Activated CD8-positive, alpha-beta memory T cell treated with anti-CD3 and anti-CD28 coated beads for 1 hour (primary cell): ENCODE measurements at places on chromosomes 3 and 15.

DNA sequence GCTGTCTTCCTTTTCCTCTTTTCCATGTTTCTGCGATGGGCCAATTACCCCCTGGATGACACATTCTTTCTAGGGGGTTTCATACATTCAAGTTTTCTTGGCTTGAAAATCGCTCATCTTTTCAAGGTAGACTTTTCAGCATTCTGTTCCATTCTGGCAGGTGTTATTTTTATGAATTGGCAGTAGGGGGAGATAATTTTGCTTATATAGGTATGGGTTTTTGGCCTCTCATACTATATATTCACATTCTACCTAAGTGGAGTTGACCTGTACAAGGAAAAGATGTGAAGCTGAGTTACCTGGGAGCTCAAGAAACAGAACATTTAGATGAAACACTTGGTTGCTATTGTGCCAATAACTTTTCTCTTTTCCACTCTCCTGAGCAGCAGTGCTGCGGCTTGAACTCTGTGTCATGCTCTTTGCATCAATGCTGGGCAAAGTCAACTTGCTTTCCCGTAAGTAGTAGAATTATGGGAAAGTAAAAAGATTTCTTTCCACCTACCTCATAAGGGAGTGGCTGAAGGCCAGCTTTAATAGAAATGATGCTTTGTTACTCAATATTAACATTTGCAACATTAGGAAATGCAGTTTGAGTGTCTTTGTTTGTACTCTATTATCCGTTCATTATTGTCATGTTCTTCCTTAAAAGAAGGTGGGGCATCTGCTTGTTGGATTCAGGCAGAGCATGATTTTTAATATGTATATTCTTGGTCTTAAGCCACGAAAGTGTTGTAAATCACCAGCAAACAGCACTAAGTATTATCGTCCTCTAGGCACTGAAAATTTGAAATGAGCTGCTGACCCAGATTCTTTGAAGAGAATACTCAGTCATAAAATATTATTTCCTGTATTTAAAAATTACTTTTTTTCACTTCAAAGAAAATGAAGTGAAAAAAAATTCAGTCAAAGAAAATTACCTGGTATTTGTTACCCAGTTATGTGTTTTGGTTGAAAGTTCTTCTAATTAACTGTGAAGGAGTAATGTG, 27.7 kb upstream of the MFSD1 start:
- no peak for DNase-seq

GRCh38 chr3:124584552-124585391, 145.5 kb upstream of the UMPS start:
- DNase-seq, result peak; percentile 15

DNA sequence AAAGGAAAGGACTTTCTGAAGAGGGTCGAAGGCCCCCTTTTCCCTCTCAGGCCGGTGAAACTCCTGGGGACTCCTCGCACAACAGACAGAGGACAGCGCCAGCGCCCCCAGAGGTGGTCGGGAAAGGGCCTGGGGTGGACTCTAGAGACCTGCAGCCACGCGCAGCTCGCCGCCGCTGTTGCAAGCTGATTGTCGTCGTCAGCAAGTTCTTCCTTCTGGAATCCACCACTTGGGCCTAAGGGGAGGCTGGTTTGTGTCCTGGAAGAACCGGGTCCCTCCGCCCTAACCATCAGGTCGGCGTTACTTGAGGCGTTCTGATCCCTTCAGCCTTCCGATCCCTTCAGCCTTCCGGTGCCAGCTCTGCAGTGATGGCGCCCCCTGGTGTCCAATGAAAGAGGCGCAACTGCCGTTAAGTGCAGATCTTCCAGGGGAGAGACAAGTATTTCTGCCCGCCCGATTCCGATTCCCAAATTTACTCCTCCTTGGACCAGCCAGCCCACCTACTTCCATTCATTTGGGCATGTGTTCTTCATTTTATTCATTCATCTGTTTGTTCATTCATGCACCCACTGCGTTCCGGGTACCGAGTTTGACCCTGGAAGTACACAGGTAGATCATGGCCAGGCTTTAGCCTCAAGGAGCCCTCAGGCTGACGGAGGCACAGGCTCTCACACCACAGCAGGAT, 77.2 kb upstream of the SLC6A11 start:
- DNase-seq, result peak; percentile 69

GRCh38 chr15:99130765-99131440, 26.0 kb downstream of the SYNM start:
- no peak for DNase-seq

GRCh38 chr15:78872155-78872971, at the start of gene MORF4L1:
MORF4L1 (plus strand) TSS chr15:78872890; CDS start chr15:78873018, 128 bp downstream.
- DNase-seq, result peak; percentile 81

DNA sequence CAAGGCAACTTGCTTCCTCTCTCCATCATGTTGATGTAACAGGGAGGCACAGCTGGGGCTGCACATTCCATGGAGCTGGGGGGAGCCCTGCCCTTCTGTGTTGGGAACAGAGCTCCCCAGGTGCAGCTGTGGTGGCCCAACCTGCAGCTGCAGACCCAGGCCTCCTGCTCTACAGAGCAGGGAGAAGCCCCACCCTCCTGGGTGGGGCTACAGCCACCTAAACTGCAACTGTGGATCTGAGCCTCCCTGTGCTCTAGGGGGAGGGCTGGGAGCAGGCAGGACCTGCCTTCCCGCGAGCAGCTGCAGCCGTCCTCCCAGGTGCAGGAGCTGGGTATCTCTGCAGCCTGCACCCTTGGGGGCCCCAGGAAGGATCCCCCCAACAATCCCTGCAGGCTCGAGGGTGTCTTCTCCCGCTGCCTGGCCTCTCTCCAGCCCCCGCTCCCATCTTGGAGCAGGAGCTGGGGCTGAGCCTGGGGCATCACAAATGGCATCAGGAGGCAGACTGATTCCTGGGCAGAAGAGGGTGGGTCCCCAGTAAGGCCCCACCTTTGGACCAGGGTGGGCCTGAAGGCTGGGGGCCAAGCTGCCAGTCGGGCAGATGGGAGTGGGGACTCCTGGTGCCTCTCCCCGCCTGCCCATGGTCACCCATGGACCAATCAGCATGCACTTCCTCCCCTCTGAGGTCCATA, 7.4 kb downstream of the LRRC58 start:
- no peak for DNase-seq

GRCh38 chr3:60803216-60804173, 447.8 kb downstream of the FHIT start:
- no peak for DNase-seq

DNA sequence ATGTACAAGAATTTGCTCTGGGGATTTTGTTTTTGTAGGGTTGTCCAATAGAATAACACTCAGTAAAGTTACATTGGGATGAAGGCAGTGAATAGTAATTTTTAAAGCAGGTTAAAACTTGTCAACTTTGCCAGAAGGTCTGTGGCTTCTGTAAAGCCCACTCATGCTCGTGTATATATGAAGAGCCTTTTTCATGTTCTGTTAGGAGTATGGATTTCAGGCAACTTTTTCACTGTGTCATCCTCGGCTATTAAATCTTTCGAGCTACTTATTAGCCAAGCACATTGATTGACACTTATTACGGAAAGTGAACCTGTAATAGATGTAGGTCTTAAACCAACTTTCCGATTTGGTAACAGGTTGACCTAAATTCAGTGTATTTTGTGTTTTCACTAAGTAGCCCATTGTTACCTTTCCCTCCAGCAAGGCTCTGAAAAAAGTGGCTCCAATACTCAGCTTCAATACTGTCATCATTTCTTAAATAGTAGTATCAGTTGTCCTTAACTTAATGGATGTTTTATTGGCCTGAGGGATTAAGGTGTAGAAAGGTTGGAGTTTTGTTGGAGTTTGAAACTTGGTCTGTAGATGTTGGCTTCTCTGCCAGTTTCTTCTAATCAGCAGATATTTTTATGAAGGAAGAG, 1.7 kb downstream of the PAK2 start:
- no peak for DNase-seq

GRCh38 chr3:23455775-23456174, 252.6 kb downstream of the UBE2E2 start:
- no peak for DNase-seq

DNA sequence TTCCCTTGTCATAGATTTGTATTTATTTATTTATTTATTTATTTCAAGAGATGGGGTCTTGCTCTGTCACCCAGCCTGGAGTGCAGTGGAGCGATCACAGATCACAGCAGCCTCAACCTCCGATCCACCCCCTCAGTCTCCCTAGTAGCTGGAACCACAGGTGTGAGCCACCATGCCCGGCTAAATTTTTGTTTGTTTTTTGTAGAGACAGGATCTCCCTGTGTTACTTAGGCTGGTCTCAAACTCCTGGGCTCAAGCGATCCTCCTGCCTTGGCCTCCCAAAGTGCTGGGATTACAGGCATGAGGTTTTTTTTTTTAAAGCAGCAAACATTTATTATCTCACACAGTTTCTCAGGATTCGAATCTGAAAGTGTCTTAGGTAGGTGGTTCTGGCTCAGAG, 2.5 kb downstream of the TTBK2 start:
- no peak for DNase-seq

DNA sequence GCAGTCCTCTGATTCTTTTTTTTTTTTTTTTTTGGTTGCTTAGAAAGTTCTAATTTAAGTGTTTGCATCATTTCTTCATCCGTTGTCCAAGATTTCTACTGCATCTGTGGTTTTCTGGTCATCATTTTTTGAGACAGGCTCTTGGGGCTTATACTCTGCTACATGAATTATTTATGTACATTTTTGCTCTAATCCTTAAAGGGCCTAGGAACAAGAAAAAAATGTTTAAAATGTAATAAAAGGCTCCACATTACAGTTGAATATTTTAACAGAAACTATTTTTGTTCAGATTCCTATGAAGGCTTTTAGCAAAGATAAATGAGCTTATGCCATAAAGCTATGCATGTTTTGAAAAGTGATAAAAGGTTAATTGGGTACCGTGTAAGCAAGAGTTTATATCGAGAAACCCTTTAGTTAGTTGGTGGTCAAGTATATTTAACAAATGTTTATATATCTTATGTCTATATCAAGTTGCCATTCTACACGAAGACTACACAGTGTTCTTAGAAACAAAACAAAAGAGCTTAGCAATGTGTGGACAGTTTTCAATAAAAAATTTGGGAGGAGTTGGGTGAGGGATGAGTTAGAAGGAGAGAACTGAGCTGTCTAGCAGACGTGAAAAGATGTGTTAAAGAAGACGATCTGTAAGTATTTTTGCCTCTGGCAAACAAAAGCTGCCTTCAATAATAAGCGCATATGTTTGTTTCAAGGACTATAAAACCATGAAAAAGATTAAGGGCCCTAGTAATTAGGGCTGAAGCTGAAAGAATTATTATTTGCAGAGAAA, 563.6 kb upstream of the NAALADL2 start:
- no peak for DNase-seq

DNA sequence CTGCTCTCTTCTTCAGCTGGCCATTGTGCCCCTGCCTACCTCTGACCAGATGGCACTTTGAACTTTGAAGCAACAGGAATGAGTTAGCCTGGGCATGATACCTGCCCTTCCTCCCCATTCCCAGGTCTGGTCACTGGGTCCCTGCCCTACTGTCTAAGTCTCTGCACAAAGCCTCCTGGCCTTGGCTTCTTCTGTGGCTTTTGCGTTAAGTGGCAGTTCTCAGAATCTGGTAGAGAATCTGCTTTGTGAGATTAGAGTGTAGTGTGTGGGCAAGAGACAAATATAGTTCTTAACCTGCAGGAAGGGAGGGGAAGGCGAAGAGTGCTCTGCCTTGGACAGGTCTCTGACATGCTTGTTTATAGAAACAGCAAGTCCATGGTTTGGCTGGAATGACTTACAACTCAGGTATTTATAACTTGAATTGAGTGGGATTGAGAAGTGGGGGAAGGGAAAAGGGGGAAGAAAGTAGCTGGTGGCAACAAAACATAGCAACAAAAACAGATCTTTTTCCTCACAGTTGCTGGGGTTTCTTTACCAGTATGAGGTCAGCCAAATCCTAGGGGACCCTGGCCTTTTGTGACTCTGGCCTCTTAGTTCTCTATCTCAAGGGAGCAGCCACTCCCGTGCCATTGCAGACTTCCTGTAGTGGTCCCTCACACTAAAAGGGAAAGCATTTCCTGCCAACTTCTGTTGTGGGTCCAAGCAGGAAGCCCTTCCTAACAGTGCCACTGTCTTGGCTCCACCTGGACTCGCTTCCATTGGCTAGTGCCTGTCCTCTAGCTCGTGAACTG, 16.7 kb downstream of the MAPKBP1 start:
- no peak for DNase-seq

- no peak for DNase-seq
These were observed 3.2 kb upstream of the GBE1 start for GRCh38 chr3:81764665-81765064.

DNA sequence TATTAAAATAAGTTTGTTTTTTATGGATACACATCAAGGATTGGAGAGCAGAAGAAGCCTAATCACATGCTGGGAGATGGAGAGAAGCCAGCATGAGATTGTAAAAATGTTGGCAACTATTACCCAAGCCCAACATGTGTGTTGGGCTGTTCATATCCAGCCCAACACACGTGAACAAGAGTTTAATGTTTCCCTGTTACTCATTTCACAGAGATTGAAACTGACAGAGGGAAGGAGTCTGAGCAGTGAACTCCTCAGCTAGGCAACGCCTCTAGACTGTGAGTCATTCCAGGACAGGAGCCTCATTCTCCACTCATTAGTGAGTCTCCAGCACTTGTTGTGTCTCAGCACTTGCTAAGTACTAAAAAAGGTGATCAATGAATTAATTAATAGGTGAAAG, 43.2 kb upstream of the CMSS1 start:
- DNase-seq, result no peak

GRCh38 chr3:170277833-170278580, 55.8 kb downstream of the PRKCI start:
- no peak for DNase-seq

GRCh38 chr3:122502941-122503340, 11.8 kb downstream of the KPNA1 start:
- no peak for DNase-seq

DNA sequence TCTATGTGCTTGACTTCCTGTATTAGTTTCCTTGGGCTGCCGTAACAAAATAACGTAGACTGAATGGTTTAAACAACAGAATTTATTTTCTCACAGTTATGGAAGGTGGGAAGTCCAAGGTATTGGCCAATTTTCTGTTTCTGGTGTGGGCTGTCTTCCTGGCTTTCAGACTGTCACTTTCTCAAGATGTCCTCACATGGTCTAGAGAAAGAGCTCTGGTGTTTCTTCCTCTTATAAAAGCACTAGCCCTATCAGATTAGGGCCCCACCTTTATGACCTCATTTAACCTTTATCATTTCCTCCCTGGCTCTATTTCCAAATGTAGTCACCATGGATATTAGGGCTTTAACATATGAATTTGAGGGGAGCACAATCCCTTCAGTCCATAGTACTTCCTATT, 54.6 kb downstream of the SPRED1 start:
- no peak for DNase-seq
